AG10803 (cell line): ENCODE measurements at places on chromosomes 1 and 21.
A peak's percentile ranks its signal among the peaks of the same experiment; 100 is the strongest.

DNA sequence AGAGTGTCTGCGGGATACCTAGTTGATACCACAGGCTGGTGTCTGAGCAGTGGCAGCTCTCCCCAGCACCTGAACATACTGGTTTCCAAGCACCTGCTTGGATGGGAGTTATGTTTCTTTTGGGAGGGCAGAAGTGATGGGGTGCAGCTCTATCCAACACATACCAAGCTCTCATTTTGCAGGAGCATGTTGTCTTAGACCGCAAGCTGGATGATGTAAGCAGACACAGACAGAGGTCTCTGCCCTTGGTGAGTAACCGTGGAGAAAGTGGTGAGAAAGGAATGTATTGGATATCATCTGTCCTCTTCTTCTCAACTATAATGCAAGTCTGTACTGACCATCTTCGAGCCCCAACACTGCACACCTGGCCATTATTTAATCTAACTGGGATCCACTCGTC, 37.4 kb downstream of the ZNF496 start:
- DNase-seq, result peak; percentile 81

- DNase-seq, result no peak
Measured at GRCh38 chr21:45417951-45418300, 13.0 kb downstream of the COL18A1 start.

- DNase-seq, result no peak
Measured at GRCh38 chr1:68703921-68704354, 207.1 kb upstream of the DEPDC1 start.

DNA sequence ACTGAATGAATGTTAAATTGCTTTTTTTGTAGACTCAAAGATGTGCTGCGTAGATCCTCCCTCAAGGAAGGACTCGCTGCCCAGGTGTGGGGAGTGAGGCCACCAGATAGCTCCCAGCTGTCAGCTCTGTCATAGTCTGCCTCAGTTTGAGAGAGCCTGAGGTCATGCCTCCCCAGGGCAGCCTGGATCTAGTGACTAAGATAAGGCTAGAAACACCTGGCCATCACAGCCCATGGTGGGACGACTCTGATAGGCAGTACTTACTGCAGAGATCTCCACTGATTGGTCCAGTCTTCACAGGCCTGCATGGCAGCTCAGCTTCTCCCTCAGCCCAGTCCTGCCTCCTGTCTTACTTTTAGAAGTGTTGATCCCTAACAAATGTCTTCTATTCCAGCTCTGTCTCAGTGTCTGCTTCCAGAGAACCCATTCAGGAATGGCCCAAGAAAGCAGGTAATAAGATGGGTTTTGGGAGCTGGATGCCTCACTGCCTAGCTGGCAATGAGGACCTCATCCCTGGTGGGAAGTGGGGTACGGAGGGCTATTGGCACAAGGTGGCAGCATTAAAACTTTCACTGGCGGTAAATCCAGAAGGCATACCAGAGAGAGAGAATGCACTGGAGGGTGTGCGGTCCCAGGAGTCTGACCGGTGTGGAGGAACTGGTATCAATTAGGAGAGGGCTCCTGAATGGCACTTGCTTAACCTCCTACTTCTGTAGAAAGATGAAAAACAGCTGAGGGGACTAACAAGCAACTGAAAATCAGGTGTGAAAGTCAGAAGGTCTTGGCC, 55.3 kb upstream of the GPR37L1 start:
- no peak for DNase-seq

GRCh38 chr1:163737261-163737660, 415.5 kb downstream of the NUF2 start:
- no peak for DNase-seq

GRCh38 chr1:59020151-59020997, 236.5 kb upstream of the JUN start:
- peak; percentile 73 for DNase-seq

DNA sequence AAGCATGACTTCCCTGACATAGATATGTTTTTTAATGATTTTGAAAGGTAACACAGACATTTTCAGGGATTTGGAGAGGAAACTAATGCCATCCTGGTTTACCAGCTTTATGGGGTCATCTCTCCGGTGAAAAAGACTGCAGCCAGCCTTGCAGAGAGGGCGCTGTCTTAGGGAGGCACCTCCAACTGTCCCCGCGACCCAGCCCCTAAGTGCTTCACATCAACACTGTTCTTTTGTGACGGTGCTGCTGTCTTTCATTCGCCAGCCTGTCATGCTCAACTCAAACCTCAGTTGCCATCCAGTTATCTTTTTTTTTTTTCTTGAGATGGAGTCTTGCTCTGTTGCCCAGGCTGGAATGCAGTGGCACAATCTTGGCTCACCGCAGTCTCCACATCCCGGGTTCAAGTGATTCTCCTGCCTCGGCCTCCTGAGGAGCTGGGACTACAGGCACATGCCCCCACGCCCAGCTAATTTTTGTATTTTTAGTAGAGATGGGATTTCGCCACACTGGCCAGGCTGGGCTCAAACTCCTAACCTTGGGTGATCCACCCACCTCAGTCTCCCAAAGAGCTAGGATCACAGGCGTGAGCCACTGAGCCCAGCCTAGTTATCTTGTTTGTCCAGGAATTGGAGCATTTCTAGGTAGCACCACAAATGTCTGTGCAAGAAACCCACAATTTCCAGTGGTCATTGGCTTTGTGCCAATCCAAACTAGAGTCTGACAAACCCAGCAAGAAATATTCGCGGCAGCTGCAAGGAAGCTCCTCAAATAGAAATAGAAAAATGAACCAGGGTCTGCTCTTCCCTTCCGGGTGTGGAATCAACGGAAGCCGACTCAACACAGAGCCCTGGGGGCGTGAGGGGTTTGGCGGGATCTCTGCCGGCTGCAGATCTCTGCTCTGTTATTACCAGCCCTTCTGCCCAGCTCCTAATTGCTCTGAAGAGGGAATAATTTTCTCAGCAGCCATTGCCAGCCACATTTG, 24.2 kb downstream of the PDE9A start:
- DNase-seq, result no peak

- no peak for DNase-seq
Measured at GRCh38 chr1:216222288-216222687, 201.0 kb downstream of the USH2A start.

GRCh38 chr1:242086093-242086492, 87.2 kb upstream of the MAP1LC3C start:
- DNase-seq, result no peak

DNA sequence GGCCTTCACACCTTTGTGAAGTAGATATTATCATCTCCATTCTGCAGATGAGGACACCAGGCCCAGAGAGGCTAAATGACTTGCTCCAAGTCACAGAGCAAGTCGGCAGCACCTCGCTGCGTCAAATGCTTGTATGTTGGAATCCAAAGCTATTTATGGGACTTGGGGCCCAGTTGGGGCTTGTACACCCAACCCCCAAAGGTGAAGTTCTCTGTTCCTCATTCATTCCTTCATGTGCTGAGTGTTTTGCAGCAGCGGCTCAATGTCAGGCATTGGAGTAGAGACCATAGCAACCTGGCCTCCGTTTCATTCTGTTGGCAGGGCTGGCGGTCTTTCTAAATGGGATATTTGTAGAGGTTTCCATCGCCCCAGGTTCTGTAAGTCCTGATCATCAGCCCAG, 113.4 kb upstream of the SLC25A33 start:
- no peak for DNase-seq

- no peak for DNase-seq
Measured at GRCh38 chr1:56915960-56916359, 49.9 kb downstream of the C8B start.

GRCh38 chr1:49098866-49099265, 322.2 kb upstream of the BEND5 start:
- DNase-seq, result no peak

DNA sequence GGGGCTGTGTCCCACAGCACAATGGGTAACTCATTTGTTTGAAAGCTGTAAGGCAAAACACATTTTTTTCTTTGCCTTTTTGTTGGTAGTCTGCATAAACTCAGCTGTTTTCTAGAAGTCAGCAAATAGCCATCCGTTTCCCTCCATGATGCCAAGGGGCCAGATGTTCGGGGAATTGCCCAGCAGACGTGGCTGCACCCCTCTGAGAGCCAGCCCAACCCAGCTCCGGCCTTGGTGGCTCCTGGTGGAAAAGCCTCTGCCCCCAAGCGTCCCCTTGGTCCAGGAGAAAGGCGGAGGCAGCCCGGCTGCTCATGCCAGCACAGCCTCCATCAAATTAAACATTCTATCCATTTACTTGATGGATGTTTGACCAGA, 58.4 kb upstream of the ADARB1 start:
- DNase-seq, result peak; percentile 31

DNA sequence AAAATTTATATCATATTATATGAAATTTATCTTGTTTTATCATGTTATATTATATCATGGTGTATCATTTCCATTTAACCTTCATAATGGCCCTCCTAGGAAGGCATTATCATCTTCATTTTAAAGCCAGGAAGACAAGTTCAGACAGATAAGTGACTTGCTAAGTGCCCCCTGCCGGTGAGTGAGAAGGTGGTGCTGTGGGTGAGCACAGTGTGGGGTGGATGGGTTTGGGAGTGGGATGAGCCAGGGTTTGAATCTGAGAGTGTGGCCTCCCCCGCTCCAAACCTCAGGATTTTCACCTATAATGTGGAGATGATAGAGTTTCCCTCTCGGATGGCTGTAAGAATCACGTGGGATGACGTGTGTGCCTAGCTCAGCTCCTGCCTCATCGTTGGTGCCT, 108.7 kb upstream of the IGSF21 start:
- peak; percentile 8 for DNase-seq

DNA sequence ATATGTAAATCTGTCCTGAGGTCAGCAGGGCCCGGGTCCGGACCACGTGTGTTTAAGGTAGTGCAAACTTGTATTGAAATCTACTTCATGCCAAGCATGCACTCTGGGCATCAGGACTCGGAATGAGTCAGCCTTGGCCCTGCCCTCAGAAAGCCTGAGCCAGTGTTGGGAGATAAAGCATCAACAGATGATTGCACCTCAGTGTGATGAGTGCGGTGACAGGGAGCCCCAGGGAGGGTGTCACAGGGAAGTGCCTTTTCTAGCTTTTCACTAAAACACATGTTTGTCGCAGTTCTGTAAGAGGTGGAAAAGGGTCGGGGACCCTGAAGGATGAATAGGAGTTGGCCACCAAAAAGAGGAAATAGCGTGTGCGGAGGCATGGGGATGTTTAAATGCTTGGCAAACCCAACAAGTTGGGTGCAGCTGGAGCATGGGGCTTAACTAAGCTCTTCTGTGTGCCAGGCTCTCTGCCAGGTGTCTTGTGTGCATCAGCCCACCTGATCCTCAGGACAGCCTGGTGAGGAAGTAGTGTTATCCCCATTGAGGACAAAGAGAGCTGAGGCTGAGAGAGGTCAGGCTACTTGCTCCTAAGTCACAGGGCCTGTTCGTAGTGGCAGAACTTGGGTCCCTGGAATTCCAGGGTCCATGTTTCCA, 48.2 kb upstream of the EPB41 start:
- no peak for DNase-seq

GRCh38 chr1:67843746-67844145, 10.5 kb upstream of the GNG12 start:
- peak; percentile 17 for DNase-seq

- no peak for DNase-seq
Measured at GRCh38 chr1:47459253-47459788, 21.5 kb downstream of the FOXD2 start.

- no peak for DNase-seq
Measured at GRCh38 chr1:62318320-62318755, 896 bp downstream of the KANK4 start.

- no peak for DNase-seq
Measured at GRCh38 chr21:25400427-25400826, 206.9 kb downstream of the MRPL39 start.

GRCh38 chr1:3066250-3066711, 2.7 kb upstream of the PRDM16 start:
- peak; percentile 8 for DNase-seq

DNA sequence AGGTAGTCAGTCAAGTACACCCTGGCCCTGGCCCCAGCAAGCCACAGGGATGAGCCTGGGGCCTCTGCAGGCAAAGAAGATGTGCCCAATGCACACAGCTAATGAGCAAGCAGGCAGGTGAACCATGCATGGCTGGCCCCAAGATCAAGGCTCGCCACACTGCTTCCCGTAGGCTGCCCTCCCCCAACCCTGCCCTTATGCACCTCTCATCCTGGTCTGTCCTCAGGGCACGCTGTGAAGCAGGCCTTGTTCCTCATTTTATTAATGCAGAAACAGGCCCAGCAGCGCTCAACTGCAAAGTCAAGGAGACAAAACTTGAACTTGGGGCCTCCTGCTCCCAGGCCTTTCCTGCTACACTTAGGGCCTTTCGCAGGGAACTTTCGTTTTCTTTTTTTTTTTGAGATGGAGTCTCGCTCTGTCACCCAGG, 35.6 kb upstream of the ID3 start:
- no peak for DNase-seq
